ENCODE measurements at places on chromosomes 11 and 22.

GRCh38 chr11:132424433-132424832, 1054.0 kb downstream of the NTM start:
- no peak for DNase-seq

DNA sequence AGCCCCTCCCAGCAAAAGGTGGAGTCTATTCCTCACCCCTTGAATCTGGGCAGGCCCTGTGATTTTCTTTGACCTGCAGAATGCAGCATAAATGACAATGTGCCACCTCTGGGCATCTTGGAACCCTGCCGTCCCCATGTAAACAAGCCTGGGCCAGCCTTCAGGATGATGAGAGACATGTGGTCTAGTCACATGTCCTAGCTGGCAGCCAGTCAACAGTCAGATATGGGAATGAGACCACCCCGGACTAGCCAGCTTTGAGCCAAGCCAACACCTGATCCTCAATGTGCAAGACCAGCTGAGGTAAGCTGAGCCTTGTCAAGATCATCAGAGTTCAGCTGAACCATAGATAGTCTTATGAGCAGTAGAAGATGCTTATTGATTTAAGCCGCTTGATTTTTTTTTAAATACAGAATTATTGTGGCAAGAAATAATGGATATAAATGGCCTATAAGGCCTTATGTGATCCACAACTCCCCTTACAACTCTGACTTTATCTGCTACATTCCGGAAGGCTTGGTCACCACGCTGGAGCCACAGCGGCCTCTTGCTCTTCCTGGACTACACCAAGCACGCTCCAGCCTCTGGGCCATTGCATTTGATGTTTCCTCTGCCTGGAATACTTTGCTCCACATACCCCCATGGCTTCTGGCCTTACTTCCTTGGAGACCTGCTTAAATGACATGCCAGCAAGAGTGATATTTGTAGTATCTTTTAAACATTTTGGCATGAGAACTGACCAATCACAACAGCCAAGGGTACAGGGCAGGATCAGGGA, 225.9 kb upstream of the SESN3 start:
- no peak for DNase-seq

DNA sequence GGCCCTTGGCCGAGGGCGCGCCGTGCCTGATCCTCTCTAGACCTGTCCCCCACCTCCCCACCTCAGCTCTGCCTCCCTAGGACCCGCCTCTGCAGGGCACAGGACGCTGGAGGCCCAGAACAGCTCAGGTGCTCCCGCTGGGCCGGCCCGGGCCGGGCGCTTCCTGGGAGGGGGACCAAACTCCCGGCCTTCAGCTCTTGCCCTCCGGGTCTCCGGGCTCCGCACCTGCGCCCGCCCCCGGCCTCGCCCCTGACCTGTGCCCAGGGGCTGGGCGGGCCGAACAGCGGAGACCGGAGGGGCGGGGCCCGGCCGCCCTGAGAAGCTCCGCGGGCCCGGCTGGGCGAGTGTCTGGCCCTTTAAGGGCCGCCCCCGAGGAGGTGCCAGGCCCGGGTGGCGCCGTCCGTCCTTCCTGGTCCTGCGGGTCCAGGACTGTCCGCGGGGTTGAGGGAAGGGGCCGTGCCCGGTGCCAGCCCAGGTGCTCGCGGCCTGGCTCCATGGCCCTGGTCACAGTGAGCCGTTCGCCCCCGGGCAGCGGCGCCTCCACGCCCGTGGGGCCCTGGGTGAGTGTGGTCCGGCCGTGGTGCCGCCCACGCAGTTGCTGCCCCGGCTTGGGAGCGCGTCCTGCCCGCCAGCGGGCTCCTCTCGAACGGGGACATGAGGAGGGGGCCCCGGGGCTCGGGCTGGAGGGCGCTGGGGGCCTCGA, at the start of gene SSH3:
TSS of gene SSH3 (plus strand) at position 399 of the 703 bp plus-strand sequence. CDS start at position 495, 96 bp downstream.
- DNase-seq = peak; percentile 76

GRCh38 chr11:43459246-43459645, 100.5 kb downstream of the TTC17 start:
- no peak for DNase-seq

GRCh38 chr11:68842427-68843051, 823 bp upstream of the CPT1A start:
- DNase-seq = no peak

GRCh38 chr22:45742866-45743450, 71.3 kb downstream of the ATXN10 start:
- DNase-seq = no peak

- DNase-seq = no peak
Measured at GRCh38 chr22:24066865-24067264, 55.8 kb downstream of the CABIN1 start.

- DNase-seq = no peak
Measured at GRCh38 chr11:68994161-68994893, 13.5 kb upstream of the MRGPRD start.

DNA sequence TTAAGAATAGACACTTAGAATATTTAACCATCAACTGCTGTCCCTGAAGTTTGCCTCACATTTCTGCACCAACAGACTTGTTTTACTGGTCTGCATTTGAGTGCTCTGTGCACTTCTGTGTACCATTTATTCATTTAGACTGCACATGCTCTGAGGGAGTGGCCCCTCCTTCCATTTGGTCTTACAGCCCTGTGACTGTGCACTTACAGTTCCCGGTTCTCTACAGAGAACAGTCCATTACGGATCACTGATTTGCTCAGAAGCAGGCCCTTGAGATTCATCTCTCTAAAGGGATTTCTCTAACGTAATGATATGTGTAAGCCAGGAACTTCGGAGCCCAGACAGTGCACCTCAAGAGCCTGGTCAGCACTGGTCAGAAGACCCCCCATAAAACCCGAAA, 247.3 kb upstream of the BLID start:
- no peak for DNase-seq

GRCh38 chr22:37870273-37870672, 21.1 kb downstream of the EIF3L start:
- DNase-seq = no peak

GRCh38 chr11:75421902-75422247, 11.1 kb downstream of the KLHL35 start:
- DNase-seq = no peak

Measured in H54 (cell line).